H7 (cell line): ENCODE measurements at places on chromosomes 16 and 17. TPM values are rescaled to one million over a fixed set of nuclear protein-coding genes. Genes with fewer than 3 reads are reported as not detected.
A peak's percentile ranks its signal among the peaks of the same experiment; 100 is the strongest.

CCL5 gene
- not detected in 2 replicates for total RNA-seq

GRCh38 chr16:15427648-15428239 lies 6.6 kb upstream of the BMERB1 start:
- peak; percentile 62 for DNase-seq

EPOP gene
- total RNA-seq = 6.1 and 6.2 TPM in 2 replicates

PERCC1 gene
- not detected in 2 replicates for total RNA-seq

- DNase-seq = peak; percentile 57
These were observed 192.8 kb downstream of the MAP2K6 start for GRCh38 chr17:69607162-69607834.

DNA sequence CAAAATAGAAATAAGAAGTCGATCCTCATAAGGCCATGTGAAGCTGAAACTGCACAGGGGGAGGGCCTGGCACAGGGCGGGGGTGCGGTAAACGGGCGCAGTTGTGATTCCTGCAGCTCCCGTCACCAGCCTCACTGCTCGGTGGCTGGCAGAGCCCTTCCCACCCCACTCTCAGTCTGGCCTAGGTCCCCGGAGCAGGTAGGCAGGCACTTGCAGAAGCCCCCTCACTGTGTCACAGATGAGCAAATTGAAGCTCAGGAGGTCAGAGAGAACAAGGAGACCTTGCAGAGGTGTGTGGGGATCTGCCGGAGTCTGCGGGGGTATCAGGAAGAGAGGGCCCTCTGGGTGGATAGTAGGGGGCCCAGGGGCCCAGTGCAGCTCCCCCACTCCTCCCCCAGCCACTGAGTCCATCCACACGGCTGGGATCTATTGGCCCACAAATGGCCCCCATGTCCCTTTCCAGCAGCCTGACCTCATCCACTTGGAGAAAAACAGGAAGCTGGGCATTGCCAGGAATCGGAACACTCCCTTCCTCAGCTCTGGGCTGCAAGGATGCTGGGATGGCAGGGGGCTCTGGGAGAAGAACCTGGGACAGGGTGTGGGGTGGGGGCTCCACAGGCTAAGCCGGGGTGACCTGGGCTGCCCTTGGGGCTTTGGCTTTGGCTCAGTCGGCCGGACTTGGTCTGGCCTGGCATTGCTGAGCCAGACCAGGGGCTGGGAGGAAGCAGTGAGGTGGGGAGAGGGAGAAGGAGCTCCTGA lies 21.4 kb upstream of the MAP3K14 start:
- DNase-seq = no peak

GRCh38 chr16:370979-371514 lies 709 bp upstream of the MRPL28 start:
- DNase-seq = peak; percentile 79

DNA sequence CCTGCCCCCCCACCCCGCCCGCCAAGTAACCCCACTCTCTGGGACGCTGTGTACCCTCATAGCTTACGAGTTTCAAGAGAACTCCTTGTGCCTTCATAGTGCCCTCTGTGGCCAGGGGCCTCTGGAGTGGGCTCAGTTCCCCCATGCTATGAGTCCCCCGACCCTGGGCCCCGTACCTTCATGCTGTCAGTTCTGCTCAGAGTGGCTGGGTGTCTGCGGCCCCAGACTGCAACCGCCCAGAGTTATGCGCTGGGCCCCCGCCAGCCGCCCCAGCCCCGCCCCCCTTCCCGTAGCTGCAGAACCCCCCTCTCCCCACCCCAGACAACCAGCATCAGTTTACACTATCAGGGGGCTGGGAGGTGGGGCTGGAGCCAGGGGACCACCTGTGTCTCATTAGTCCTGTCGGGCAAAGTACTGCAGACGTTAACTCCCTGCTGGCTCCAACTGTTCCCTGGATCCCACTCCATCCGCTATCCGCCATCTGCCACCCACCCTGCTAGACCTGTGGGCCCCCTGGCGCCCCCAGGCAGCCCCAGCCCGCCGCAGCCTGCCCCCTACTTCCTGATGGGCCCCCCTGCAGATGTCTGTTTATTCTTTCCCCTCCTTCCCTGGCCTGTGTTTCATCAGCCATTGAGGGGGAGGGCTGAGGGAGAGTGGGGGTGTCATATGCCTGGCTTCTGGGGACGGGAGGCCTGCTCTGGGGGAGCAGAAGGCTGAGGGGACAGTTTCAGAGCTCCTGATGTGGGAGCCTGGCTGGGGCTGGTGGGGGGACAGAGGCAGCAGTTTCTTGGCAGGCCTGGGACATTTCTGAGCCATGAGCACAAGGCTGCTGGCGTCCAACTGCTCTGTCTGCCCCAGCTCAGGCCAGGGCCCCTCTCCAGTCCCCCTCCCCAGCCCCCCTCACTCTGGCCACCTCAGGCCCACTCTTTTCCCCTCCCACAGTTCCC lies at the start of gene MFAP4:
MFAP4 (minus strand) TSS at position 217 of the 947 bp plus-strand sequence; CDS start at position 182, 35 bp downstream.
- DNase-seq = peak; percentile 90

ANKRD40CL gene
- not detected in 2 replicates for total RNA-seq

GRCh38 chr16:12901597-12902461 lies at the start of gene SHISA9:
Gene SHISA9 (plus strand): TSS chr16:12901598.
- no peak for DNase-seq

DNA sequence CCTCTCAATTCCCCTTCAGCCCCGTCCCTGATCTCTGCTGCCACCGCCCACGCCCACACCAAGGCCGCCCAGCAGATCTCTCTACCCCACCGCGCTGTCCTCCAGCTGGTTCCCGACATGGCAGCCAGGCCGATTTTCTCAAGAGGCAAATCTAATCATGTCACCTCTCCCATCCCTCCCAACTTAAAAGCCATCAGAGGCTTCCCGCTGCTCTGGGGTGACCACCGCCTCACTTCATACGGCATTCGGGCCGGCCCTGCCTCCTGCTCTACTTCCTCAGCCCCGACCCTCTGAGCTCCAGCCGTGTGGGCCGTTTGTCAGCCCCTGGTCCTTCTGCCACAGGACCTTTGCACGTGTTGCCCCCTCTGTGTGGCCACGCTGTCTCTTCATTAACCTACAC lies 63.2 kb downstream of the RPH3AL start:
- no peak for DNase-seq

HSPB9 gene
- total RNA-seq = 0.10 and 0.22 TPM in 2 replicates
